Breast epithelium (tissue), 4 donors: ENCODE measurements at places on chromosomes 5 and 9.
A peak's percentile ranks its signal among the peaks of the same experiment; 100 is the strongest.

- H3K27ac ChIP-seq = no peak overlapping the region
- no peak for DNase-seq
- no peaks in the 10 kb centered on the region for H3K27me3 ChIP-seq
- no peak overlapping the region for H3K4me3 ChIP-seq
These were observed 156.8 kb downstream of the GAPVD1 start for GRCh38 chr9:125418404-125418803.

DNA sequence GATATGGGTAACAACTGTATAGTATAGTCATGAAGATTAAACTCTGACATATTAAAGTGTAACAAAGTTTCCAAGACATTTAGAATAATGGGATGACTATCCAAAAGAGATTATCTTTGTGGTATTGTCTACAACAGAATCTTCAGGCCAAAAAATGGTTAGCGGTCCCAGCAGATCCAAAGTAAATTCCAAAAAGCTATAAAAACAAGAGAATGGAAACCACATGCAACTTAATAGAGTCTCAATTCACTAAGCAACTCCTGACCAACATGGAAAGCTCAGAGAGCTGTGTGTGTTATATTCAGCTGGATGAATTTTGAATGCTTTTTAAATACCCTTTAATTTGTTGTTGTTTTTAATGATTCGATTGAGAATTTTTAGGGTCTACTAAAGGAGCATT lies 688.2 kb downstream of the CETN3 start:
- no peak for DNase-seq
- no peaks in the 10 kb centered on the region for H3K4me1 ChIP-seq
- no peak overlapping the region for H3K27ac ChIP-seq
- no peak overlapping the region for H3K4me3 ChIP-seq

DNA sequence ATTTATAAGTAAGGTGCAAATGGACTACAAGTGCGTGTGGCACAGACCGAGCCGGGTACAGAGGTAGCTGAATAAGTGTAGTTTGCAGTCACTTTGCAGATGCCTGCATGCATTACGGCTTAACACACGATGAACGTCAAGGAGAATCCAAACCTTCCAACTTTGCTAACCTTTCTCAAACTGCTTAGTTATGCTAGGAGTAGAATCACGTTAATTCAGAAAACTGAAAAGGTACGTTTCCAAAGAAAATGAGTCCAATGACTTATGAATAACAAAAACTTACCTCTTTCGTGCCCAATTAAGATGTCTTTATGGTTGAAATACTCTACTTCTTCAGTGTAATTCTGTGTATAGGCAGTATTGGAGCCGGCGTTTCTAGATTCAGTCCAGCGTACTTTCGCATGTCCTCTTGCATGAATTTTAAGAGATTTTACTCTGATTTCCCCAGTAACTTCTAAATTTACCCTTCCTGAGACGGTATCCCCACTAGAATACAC lies 539 bp downstream of the ARRDC3 start:
- H3K27ac ChIP-seq = peak overlapping the region; percentile 100
- H3K27me3 ChIP-seq = no peaks in the 10 kb centered on the region
- no peaks in the 10 kb centered on the region for H3K36me3 ChIP-seq
- DNase-seq = no peak
- peak overlapping the region; percentile 64 for H3K4me3 ChIP-seq

DNA sequence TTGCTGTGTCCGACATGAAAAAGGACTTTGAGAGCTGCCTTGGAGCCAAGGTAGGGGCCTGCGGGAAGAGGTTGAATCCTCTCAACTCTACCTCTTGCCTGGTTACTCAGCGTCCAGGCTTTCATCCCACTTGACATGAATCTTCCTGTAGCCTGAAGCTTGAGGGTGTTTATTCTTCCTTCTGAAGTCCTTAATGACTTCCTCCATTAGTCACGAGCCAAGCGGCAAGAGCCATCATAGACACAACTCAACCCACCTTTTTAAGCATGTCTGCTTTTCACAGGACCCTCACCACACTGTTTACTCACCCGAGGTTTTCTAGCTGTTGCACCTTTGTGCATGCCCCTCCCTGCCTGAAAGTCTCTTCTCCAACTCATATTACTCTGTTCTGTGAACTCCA lies 40.2 kb downstream of the ACO1 start:
- H3K27me3 ChIP-seq = no peaks in the 10 kb centered on the region
- H3K4me3 ChIP-seq = no peak overlapping the region
- DNase-seq = no peak

DNA sequence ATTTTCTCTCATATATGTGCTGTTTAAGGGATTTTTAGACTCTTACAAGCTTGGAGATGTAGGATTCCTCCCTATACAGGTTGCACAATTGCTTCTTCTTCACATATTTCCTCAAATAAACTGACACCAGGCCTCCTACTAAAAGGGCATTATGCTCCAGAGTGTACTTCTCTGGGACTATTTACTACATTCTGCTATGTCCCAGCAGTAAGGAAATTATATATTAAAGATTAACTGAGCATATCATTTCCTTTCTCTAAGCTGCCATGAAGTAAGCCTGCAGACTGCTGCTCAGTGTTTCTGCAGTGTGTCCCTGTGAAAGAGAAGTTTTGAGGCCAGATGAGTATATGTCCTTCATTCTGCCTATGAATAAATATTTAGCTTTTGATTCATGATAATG lies 356.9 kb upstream of the NUDT12 start:
- no peak overlapping the region for H3K27ac ChIP-seq
- DNase-seq = no peak
- H3K4me3 ChIP-seq = no peak overlapping the region

DNA sequence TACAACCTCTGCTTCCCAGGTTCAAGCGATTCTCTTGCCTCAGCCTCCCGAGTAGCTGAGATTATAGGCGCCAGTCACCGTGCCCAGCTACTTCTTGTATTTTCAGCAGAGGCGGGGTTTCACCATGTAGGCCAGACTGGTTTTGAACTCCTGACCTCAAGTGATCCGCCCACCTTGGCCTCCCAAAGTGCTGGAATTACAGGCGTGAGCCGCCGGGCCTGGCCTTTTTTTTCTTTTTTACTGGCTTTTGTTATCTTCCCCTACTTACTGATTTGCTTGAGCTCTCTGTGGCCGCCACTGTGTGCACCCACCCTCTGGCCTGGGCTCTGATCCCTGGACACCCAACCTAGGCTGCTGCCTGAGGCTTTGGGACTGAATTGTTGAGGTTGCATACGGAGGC lies 60.3 kb downstream of the ANKRD33B start:
- DNase-seq = no peak
- no peaks in the 10 kb centered on the region for H3K36me3 ChIP-seq
- H3K4me1 ChIP-seq = no peaks in the 10 kb centered on the region
- H3K4me3 ChIP-seq = no peak overlapping the region

DNA sequence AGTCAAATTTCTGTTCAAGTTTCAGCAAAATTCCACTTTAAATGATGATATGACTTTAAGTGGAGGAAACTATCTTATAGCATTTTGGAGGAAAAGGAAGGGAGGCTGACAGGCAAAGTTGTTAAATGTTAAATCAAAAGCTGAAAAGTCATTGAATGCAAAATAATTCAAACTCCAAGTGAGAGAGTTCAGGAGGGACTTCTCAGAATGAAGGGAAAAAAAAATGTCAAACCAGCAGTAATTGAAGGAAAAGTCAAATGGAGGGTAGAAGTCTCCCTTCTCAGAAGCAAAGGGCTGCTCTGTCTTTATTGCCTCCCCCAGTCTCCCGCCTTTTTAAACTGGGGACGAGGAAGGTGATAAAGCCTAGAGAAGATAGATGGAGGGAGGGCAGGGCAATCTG lies 134.8 kb downstream of the CMYA5 start:
- no peak overlapping the region for H3K4me3 ChIP-seq
- no peaks in the 10 kb centered on the region for H3K27me3 ChIP-seq
- no peaks in the 10 kb centered on the region for H3K4me1 ChIP-seq

GRCh38 chr5:150789450-150789849 lies 10.9 kb downstream of the SMIM3 start:
- H3K4me3 ChIP-seq = no peak overlapping the region
- H3K36me3 ChIP-seq = no peaks in the 10 kb centered on the region
- H3K27me3 ChIP-seq = no peaks in the 10 kb centered on the region
- peaks cover 3% of the 10 kb centered on the region for H3K4me1 ChIP-seq
- DNase-seq = no peak

DNA sequence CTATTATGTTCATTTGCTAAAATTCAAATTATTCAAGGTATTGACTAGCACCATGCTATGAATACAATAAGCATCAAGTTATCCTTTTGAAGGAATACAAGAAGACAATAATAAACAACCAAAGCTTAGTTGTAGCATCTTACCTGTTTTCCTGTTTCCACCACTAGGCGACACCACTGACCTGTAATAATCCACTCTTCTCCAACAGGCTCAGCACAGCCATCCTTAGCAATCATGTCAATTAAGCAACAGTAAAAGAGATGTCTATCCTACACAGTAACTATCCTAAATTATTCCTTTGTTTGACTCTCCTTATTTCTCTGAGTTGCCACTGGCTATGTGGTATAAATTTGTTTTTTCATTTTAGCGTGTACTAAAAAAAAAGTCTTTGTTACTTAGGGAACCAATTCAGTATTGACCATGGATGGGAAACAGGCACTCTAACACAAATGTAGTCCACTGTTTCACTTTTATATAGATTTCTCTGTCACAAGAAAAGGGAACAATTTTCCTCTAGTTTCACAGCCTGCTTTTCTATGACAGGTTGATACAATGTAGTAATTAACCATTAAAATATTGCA lies 46.2 kb downstream of the PCA3 start:
- DNase-seq = no peak
- H3K27ac ChIP-seq = no peak overlapping the region
- H3K4me3 ChIP-seq = no peak overlapping the region
- H3K27me3 ChIP-seq = no peaks in the 10 kb centered on the region

- no peaks in the 10 kb centered on the region for H3K27me3 ChIP-seq
- H3K36me3 ChIP-seq = no peaks in the 10 kb centered on the region
- H3K27ac ChIP-seq = no peak overlapping the region
- H3K4me3 ChIP-seq = no peak overlapping the region
These were observed 145.3 kb upstream of the SMARCA2 start for GRCh38 chr9:1869843-1870242.

GRCh38 chr5:74424162-74424868 lies 216.2 kb downstream of the ENC1 start:
- peak overlapping the region; percentile 65 for H3K27ac ChIP-seq
- H3K4me1 ChIP-seq = no peaks in the 10 kb centered on the region
- no peak overlapping the region for H3K4me3 ChIP-seq
- H3K36me3 ChIP-seq = no peaks in the 10 kb centered on the region
- no peaks in the 10 kb centered on the region for H3K27me3 ChIP-seq

DNA sequence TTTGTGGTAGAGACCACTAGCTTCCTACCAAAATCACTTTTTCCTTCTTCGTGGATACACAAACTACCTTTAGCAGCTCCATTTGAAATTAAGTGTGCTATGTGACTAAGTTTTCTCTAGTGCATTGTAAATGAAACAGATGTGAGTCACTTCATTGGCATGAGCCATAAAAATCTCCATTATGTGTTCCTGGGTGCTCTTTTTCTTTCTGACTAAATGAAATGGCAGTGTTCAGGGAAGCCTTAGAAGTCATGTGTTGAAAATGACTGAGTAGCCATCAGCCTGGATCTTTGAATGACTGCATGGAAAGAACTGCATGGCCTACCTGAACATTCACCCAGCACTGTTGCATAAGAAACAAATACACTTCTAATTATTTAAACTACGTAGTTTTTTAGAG lies 107.9 kb downstream of the NDUFAF2 start:
- no peak for DNase-seq
- H3K4me3 ChIP-seq = no peak overlapping the region
- no peak overlapping the region for H3K27ac ChIP-seq
- H3K27me3 ChIP-seq = no peaks in the 10 kb centered on the region
- H3K36me3 ChIP-seq = no peaks in the 10 kb centered on the region
- H3K4me1 ChIP-seq = no peaks in the 10 kb centered on the region

DNA sequence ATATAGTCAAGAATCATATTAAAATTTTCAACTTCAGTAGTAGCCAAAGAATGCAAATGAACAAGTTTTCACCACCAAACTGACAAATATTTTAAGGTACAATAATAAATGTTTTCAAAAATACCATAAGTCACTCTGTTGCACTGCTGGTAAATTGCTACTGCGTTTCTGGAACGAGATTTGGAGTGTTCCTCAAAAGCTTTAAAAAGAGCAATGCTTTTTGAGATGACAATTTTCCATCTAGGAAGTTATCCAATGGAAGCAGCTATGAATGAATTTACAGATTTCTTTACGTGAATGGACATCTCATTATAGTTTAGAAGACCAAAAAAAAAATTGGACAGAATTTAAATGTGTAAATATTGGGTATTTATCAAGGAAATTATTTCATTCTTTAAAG lies 173.2 kb upstream of the OR13F1 start:
- no peaks in the 10 kb centered on the region for H3K4me1 ChIP-seq
- H3K27me3 ChIP-seq = no peaks in the 10 kb centered on the region
- no peaks in the 10 kb centered on the region for H3K36me3 ChIP-seq
- H3K27ac ChIP-seq = no peak overlapping the region
- no peak overlapping the region for H3K4me3 ChIP-seq

DNA sequence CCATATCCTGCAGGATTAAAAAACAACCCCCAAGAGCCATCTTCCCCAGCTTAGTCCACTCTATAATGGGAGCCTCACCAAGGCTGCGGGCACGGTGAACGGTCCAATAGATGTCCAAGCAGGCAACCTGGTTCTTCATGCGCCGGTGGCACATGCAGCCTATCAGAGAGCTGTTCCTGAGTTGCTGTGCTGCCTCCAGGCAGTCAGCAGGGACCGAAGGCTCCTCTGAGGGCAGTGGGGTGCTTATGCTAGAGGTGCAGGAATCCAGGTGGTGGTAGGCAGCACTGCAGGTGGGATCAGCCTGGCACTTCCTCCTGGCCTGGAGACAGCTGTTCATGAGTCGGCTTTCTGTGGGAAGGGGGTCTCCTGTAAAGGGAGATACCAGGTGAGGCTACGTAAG lies 10.2 kb downstream of the GFRA3 start:
- H3K27me3 ChIP-seq = no peaks in the 10 kb centered on the region
- H3K4me1 ChIP-seq = no peaks in the 10 kb centered on the region
- no peak overlapping the region for H3K4me3 ChIP-seq

GRCh38 chr9:132991351-132992300 lies 13.1 kb downstream of the GFI1B start:
- no peaks in the 10 kb centered on the region for H3K27me3 ChIP-seq
- no peaks in the 10 kb centered on the region for H3K36me3 ChIP-seq
- no peaks in the 10 kb centered on the region for H3K4me1 ChIP-seq
- DNase-seq = no peak
- H3K27ac ChIP-seq = no peak overlapping the region
- H3K4me3 ChIP-seq = no peak overlapping the region

GRCh38 chr5:148786456-148786855 lies 40.0 kb upstream of the ADRB2 start:
- no peaks in the 10 kb centered on the region for H3K4me1 ChIP-seq
- no peaks in the 10 kb centered on the region for H3K27me3 ChIP-seq
- no peak for DNase-seq
- no peak overlapping the region for H3K4me3 ChIP-seq
- no peak overlapping the region for H3K27ac ChIP-seq
- no peaks in the 10 kb centered on the region for H3K36me3 ChIP-seq

- DNase-seq = no peak
- H3K4me1 ChIP-seq = no peaks in the 10 kb centered on the region
- H3K36me3 ChIP-seq = no peaks in the 10 kb centered on the region
- no peak overlapping the region for H3K4me3 ChIP-seq
These were observed 97.3 kb upstream of the SLCO6A1 start for GRCh38 chr5:102596113-102596512.

- no peak overlapping the region for H3K4me3 ChIP-seq
- no peaks in the 10 kb centered on the region for H3K4me1 ChIP-seq
- H3K27ac ChIP-seq = no peak overlapping the region
- H3K36me3 ChIP-seq = no peaks in the 10 kb centered on the region
These were observed 285.1 kb upstream of the ADAMTS16 start for GRCh38 chr5:4855036-4855435.

GRCh38 chr5:116343961-116344360 lies 230.7 kb downstream of the SEMA6A start:
- H3K36me3 ChIP-seq = no peaks in the 10 kb centered on the region
- no peak overlapping the region for H3K27ac ChIP-seq
- H3K27me3 ChIP-seq = no peaks in the 10 kb centered on the region
- no peak for DNase-seq
- no peaks in the 10 kb centered on the region for H3K4me1 ChIP-seq
